ENCODE measurements at places on chromosomes 2 and 18. TPM values are rescaled to one million over a fixed set of nuclear protein-coding genes. Genes with fewer than 3 reads are reported as not detected.

- DNase-seq, result no peak
These were observed 439.6 kb upstream of the UBE2E3 start for GRCh38 chr2:180540761-180541160.

Gene GALNT14
- total RNA-seq, result 4.2 TPM

GRCh38 chr2:174300114-174300513 is 34.6 kb upstream of the SP9 start:
- no peak for DNase-seq

DNA sequence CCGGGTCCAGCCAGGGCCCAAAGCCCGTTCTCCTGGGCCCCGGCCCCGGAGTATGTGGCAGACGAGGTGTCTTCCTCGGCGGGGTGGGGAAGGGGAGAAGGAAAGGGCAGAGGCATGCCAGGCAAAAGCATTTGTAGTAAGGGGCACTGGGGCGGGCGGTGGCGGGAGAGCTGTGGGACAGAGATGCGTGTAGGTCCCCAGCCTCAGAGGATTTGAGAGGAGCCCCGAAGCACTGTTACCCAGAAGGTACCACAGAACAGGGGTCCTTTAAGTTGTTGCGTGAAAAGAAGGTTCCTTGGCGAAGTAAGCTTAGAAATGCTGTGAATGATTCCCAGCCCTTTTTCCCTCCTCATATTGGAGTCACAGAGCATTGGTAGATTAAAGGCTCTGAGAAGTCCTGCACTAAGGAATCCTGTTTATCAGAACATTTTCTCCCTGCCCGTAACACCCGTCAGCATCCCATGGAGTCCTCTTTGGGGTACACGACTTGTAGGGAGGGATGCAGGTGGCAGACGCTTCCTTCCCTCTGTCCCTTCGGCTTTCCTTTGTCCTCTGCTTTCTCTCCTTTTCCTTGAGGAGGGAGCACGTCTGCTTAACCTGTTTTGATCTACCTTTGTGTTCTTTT is 12.5 kb downstream of the GAREM2 start:
- no peak for DNase-seq

Gene XDH
- not detected for total RNA-seq

DNA sequence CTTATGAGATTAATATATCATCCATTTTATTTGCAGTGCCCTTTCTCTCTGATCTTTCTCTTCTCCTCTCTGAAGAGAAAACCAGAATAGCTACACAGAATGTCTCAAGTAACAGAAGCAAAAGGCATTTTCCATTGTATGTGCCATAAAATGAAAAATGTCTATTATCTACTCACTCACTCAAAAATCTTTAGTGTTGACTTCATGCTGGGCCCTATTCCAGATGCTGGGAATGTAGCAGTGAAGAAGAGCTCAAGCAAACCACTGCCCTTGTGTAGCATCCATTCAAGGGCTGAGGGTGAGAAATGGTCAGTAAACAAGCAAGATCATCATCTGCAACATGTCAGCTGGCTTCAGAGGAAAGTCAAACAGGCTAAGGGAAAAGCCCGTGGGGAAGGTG is 427.7 kb downstream of the METTL4 start:
- DNase-seq, result no peak

Gene ACMSD
- not detected for total RNA-seq

DNA sequence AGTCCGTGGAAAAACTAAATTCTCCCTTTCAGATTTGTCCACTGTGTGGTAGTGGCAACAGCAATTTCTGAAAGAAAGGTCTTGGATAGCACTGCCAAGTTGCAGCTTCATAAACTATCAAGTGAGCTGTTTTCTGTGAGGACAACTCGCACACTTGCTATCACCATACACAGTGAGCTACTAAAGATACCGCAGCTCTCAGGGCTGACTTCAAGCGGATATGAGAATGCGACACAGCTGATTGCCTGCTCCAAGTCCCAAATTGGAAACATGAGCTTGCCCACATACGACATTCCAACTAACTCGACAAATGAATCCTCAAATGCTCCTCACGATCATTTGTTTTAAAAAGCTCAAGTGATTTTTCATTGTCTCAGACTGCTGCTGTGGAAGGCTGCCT is 46.2 kb downstream of the E2F6 start:
- DNase-seq, result no peak

GRCh38 chr2:129404000-129404685 is 575.3 kb upstream of the RAB6C start:
- DNase-seq, result no peak

- DNase-seq, result no peak
These were observed 72.7 kb downstream of the TMEM247 start for GRCh38 chr2:46552079-46552478.

Gene IWS1
- total RNA-seq, result 42.6 TPM

GRCh38 chr18:3995476-3996102 is 459.5 kb downstream of the DLGAP1 start:
- peak; percentile 68 for DNase-seq

Gene HES6
- 4.4 TPM for total RNA-seq

Gene SERPINB8
- total RNA-seq, result 29.4 TPM

Gene NR4A2
- 31.5 TPM for total RNA-seq

Gene UCN
- 18.4 TPM for total RNA-seq

DNA sequence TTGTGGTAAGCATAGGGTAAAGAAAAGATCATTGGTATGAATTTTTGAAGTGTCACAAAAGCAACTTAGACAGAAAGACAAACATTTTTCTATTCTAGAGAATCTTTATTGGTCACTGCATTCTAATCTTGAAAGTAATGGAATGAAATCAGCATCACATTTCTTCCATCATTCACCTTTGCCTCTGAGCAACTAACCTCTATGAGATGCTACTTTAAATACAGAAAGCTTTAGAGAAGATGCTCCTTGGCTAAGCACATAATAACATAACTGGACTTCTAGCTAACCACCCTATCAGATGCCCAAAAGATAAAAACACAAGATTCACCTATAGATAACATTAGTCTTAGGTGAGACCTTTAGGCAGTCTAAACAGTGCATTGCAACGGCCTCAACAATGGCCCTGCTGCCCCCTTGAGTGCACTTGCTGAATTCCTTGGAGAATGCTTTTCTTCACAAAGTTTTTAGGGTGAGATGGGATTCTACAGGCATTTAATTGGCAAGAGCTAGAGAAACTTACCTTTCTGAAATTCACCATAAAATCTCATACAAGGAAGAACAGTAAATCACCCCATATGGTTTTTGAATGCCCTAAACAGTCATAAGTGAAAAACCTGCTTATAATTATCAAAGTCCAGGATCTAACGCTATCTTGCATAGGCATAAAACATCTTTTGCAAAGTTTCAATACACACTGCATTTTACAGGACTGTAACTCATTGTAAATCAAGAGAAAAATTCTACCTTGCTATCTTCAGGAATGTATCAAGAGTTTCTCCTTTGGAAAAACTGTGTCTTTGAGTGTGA is 791.3 kb upstream of the CHAC2 start:
- no peak for DNase-seq

Gene AGXT
- total RNA-seq, result not detected

- no peak for DNase-seq
These were observed 232.8 kb downstream of the MBD5 start for GRCh38 chr2:148253685-148254084.
